ENCODE measurements at places on chromosomes 11 and 22.

GRCh38 chr11:14022251-14022650, 59.7 kb downstream of the SPON1 start:
- DNase-seq: no peak

DNA sequence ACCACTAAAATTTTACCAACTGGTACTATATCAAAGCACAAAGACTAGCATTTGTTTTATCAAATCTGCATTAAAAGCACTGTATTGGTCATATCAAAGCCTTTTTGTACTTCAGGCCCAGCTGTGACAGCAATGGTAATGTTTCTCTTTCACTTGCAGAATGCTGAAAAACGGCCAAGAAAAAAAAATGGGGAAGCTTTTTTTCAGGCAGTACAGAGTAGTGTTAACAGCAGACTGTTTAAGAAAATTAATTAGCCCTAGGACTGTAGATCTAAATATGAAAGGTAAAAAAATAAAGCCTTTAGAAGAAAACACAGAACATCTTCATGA, 33.3 kb downstream of the DENND5A start:
- no peak for DNase-seq

- no peak for DNase-seq
Measured at GRCh38 chr11:121844016-121844415, 272.0 kb downstream of the BLID start.

GRCh38 chr22:49660794-49661781, 166.6 kb downstream of the BRD1 start:
- DNase-seq: no peak

DNA sequence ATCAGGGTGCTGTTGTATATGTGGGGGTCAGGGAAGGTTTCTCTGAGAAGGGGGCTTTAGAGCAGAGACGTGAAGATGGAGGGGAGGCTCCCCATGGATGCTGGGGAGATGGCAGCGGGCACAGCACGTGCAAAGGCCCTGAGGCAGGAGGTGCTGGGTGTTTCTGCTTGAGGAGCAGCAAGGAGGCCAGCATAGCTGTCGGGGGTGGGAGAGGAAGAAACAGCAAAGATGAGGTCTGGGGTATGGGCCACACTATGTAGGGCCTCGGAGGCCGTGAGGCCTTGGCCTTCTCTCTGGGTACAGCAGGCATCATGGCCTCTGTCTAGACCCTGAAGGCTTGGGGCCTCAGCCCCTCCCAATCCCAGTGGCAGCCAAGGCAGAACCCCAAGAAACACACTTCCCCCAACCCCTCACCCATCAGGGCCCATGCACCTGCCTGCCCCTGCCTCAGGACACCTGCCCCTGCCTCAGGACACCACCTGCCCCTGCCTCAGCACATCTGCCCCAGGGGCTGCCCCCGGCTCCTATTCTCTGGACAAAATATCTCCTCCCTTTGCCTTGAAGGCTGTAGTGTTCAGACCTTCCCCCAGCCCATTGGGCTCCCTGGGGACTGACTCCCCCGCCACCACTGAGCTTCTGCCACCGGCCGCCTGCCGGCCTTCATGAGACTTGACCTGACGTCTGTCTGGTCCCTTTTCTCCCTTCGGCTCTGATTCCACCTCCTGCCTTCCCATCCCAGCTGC, 6.2 kb downstream of the ALDH3B1 start:
- no peak for DNase-seq

DNA sequence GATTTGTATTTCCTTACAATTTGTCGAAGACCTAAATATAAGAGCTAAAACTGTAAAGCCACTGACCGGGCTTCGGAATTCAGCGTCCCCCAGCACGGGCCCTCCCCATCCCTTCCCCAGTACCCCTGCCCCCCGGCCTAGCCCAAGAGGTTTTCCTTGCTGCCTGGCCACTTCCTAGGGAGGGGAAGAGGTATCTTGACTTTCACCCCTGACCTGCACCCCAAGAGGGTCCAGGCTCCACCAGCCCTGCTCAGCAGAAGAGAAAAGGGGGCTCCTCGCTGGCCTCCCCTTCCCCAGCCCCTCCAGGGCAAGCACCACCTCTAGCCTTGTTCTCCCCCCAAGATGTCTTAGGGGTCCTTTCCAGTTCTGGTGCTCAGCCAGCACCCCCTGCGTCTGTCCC, 26.1 kb upstream of the CARS1 start:
- no peak for DNase-seq

All from stimulated activated CD4-positive, alpha-beta T cell treated with anti-CD3 and anti-CD28 coated beads, Interleukin-1b, Interleukin-23, amount 100 ng/mL, for 1 hour (primary cell).